ENCODE measurements at places on chromosomes 11 and 22. TPM values are rescaled to one million over a fixed set of nuclear protein-coding genes. Genes with fewer than 3 reads are reported as not detected.

- DNase-seq, result peak; percentile 74
Observed at GRCh38 chr22:49827853-49828598, at the start of gene BRD1. TSS of gene BRD1 (minus strand) at chr22:49827873. CDS start at chr22:49824317, 3,556 bp downstream.

- peak; percentile 92 for DNase-seq
Observed at GRCh38 chr11:67303132-67303834, at the start of gene SSH3. TSS of gene SSH3 (plus strand) at chr11:67303530. CDS start at chr11:67303626, 96 bp downstream.

GRCh38 chr22:42214633-42215415, 55.6 kb downstream of the TCF20 start:
- DNase-seq, result no peak

DNA sequence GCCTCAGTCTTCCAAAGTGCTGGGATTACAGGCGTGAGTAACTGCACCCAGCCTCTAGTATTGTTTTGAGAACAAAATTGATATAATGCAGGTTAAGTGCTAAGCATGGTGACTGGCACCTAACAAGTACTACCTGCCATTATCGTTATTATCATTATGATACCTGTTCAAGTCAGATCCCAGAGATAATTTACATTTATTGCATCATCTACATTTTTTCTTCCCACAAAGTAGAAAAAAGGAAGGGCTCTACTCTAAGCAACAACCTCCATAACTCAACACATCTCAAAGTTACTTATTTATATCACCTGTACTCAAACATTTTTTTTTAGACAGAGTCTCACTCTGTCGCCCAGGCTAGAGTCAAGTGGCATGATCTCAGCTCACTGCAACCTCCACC, 42.1 kb downstream of the DCDC1 start:
- no peak for DNase-seq

GRCh38 chr11:3879216-3879966, 23.9 kb downstream of the STIM1 start:
- no peak for DNase-seq

DNA sequence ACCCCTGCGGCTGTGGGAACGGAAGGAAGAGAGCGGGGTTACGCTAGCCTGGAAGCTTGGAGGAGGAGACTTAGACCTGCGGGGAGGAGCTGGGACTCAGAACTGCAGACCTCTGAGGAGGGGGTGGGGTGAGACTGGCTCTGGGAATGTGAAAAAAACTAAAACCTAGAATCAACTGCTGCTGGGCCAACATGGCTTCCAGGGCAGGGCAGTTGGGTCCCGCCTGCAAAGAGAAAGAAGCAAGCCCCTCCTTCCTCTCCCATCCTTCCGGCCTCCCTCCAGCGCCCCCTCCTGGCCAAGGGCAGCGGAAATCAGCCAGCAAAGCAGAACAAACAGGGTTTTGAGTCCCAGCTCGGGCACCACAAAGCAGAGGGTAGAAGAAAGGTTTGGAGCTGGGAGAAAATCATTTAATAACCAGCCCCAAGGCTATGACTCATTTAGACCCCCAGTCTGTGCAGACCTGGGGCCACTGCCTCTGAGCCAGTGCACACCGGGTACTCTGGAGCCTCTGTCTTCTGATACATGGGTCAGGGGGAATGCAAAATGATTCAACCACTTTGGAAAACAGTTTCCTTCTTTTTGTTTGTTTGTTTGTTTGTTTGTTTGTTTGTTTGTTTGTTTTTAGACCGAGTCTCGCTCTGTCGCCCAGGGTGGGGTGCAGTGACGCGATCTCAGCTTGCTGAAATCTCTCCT, 7.3 kb upstream of the NCF4 start:
- peak; percentile 70 for DNase-seq

GRCh38 chr11:14974515-14975251, 2.5 kb upstream of the CALCA start:
- peak; percentile 74 for DNase-seq

- no peak for DNase-seq
Observed at GRCh38 chr22:47918276-47918921, 1155.9 kb downstream of the TBC1D22A start.

DNA sequence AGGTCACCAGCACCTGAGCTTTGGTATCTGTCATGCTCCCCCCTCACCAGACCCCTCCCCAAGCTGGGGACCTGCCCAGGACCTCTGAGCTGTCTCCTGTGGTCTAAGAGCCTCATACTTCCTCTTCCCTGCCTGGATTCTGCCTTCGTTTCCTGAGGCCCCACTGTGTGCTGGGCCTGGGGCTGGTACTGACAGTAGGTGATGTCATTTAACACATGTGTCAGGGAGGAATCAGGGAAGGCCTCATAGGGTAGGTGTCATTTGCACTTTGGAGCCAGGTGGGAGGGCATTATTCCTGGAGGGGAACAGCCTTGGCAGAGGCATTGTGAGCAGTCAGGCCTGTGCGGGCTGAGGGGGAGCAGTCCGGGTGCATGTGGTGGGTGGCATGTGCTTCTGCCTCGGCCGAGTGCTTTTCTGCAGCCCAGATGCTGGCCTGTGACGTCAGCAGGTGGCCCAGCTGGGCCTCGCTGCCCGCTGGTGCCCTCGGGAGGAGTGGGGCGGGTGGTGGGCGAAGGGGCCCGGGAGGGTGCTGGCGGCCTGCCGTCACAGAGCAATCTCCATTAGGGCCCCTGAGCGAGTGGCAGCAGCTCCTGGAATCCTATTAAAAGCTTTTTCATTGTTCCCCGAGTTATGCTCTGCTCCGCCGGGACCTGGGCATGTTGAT, 9.1 kb downstream of the FLRT1 start:
- DNase-seq, result no peak

- DNase-seq, result no peak
Observed at GRCh38 chr11:119843877-119844276, 114.9 kb upstream of the NECTIN1 start.

- DNase-seq, result no peak
Observed at GRCh38 chr11:3867209-3868091, 12.0 kb downstream of the STIM1 start.

Gene GLB1L3
- total RNA-seq, result not detected

Gene PTPN5
- 0.17 TPM for total RNA-seq

Gene SLC25A18
- total RNA-seq, result 2.0 TPM

Gene ACO2
- total RNA-seq, result 187 TPM

Gene OR4A16
- not detected for total RNA-seq

Gene MMP13
- not detected for total RNA-seq

Gene POU2AF3
- 14.5 TPM for total RNA-seq
